ENCODE measurements at places on chromosomes 7 and 10.

DNA sequence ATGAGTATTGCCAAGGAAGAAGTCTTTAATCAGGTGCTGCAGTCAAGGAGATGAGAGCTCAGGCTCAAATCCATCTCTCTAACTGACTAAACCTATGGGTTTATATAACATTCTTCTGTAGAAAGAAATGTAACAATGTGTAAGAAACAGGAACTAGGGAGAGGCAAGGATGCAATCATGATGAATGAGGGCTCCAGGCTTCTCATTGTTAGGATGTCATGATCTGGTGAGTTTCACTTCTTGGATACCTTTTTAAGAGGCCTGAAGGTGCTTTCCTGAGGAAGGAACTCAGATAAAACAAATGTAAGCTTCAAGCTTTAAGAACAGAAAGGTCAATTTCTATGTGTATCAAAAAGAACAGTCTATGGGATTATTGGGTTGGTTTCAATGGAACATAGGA is 30.8 kb upstream of the SCIN start:
- DNase-seq, result no peak

DNA sequence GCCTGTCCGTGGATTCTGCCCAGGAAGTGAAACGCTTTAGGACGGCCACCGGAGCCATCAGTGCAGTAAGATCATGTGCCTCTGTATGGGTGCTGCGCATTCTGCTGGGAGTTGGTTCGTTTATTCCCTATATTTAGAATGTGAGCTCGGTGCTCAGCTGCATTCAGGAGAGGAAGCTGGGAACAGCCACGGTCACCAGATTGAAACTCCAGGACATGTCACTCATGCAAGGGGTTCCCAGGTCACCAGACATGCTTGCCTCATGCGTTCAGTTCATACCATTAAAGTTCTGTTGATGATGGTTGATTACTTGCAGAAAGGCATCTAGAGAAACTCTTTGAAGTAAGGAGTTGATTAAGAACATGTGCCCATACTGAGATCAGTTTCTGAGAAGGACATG is 78.1 kb downstream of the TRRAP start:
- no peak for DNase-seq

DNA sequence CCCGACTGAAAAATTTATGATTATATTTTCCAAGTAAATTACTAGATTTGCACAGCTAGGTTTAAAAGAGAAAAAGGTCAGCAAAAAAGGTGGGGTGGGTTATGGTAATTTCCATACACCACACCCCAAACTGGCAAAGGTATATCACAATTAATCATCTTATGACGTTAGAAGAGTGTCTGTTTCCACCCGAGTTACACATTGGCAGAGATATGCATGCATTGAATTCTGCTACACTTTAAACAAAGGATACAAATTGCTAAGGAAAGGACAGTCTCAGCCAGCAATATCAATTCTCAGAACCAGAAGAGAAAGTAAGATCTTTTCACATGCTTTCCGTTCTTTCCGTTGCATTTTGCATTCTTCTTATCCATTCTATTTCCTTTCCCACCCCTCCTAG is 843.3 kb downstream of the GATA3 start:
- DNase-seq, result no peak

GRCh38 chr7:82397879-82398524 is 45.6 kb downstream of the CACNA2D1 start:
- no peak for DNase-seq

GRCh38 chr7:17153536-17153935 is 144.9 kb upstream of the AHR start:
- no peak for DNase-seq

DNA sequence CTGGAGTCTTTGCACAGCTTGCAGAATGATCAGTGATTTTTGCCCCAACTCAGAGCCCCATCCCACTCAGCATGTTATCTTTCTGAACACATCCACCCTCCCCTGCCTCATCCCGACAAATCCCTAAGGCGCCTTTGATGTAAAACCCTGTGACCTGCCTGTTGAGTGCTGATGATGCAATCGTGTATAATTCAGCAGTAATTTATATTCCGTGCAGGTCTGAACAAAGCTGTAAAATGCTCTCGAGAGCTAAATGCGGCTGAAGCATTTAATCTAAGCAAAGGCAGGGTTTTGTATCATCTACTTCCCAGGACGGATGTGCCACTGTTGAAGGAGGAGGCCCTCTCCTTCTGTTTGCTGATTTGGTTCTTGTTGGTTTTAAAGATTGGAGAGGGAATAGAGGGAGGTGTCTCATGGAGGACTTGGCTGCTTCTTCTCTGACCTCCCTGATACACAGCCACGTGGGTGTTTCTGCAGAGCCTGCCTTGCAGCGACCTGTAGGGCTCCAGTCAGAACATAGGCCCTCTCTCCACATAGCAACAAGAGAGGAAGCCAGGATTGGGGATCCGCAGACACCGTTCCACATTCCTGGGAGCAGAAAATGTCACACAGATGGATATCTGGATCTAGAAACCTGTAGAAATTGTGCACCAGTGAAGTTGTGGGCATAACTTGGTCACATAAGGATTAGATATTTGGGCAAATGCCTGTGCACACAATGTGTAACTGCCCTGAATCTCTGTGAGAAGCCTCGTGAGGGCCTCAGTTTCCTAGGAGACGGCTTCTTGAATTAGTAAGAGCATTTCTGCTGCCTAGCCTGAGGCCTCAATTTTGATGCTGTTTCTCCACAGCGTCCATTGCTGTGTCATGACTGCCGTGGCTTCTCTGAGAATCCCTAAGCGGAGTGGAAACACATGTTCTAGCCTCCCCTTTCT is 90.2 kb upstream of the AGK start:
- DNase-seq, result no peak

DNA sequence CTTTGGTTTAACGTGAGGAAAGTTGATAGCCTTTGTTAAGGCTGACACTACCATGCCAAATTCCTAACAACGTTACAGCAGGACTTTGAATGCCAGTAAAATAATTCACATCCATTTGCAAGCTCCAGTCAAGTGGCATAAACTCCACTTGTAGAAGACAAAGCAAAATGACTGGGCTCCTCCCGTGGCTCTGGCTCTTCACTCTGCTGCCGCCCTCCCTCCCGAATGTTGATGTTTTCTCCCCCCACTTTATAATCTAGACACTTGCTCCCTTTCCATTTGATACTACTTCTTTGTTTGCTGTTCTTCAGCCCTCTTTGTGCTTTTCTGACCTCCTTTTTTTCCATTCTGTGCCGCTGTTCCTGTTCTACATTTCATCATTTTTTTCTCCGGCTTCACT is 22.8 kb upstream of the ITGB8 start:
- DNase-seq, result no peak

GRCh38 chr7:2843711-2844152 is 376 bp downstream of the GNA12 start:
- no peak for DNase-seq

DNA sequence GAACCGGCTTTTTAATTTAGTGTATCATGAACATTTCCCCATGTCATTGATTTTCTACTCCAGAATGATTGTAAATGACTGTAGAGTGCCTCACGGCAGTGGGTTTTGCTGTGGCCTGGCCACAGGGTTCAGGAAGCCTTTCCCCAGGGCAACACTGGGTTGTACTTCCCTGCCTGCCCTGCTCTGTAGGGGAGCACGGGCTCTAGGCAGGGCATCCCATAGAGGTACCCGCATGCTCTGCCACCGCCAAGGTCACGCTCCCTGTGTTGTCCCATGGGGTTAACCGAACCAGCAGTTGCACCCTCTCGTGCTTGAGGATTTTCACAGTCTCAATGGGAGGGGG is 63.8 kb downstream of the BPGM start:
- no peak for DNase-seq

DNA sequence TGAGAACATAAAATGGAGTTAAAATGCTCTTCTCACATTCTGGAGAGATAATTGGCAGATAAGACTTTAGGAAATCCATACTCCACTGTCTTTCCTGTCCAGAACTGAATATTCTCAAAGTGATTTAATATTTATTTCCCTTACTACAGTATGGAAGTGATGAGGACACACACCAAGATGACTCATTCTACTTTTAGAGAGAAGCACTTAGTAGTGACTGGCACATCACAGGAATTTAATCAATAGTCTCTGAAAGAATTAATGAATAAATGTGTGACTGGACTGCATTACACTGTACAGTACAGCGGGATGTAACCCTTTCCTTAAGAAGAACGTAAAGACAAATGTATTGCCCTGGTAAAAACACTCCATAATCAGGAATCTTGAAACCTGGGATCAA is 116.7 kb downstream of the SEMA3E start:
- DNase-seq, result no peak

- DNase-seq, result peak; percentile 5
Observed at GRCh38 chr10:94066411-94066810, 72.7 kb downstream of the PLCE1 start.

GRCh38 chr7:120998520-120998919 is 10.0 kb downstream of the CPED1 start:
- DNase-seq, result no peak

DNA sequence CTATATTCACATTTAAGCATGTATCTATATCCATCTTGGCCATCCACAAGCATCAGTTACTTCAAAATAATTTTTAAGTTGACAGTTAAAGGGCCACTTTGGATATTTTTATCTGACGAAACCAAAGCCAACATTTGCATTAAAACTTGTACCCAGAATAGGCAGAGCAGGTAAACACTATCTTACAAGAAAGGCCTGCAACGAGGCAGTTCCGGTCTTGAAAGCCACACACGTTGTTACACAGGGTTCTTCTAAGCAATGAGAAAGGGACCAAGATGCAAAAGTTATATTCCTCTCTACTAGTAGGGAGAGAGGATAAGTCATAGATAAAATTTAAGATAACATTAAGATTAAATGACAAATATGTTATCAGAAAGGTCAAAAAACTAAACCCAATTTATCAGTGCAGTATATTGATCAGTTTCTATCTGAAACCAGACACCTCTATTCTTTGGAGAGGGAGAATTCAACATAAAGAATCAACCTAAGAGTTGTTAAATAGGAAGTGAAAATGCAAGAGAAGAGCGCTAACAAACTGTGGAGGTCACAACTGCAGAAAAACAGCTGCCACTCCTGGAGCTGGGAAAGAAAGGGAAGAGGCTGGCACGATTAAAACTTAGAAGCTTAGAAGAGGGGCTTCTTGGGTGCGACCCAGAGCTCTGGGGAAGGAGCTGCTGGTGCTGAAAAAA is 701.3 kb downstream of the TNS3 start:
- DNase-seq, result no peak

- DNase-seq, result no peak
Observed at GRCh38 chr10:62818426-62819011, 2.4 kb upstream of the EGR2 start.

DNA sequence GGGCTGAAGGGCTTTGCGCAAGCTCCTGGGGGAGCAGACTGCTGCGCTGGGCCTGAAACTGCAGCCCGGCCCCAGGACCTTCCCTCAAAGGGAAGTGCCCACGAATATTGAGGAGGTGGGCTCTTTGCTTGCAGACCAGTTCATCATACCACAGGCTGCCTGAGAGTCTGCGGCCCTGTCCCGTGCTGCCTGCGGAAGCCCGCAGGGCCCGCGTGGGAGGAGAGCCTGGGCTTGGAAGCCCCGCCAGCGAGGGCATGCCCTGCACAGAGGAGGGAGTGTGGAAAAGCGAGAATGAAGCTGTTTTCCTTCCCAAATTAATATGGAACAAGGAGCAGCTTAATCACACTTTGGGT is 83.6 kb upstream of the MKI67 start:
- DNase-seq, result no peak

DNA sequence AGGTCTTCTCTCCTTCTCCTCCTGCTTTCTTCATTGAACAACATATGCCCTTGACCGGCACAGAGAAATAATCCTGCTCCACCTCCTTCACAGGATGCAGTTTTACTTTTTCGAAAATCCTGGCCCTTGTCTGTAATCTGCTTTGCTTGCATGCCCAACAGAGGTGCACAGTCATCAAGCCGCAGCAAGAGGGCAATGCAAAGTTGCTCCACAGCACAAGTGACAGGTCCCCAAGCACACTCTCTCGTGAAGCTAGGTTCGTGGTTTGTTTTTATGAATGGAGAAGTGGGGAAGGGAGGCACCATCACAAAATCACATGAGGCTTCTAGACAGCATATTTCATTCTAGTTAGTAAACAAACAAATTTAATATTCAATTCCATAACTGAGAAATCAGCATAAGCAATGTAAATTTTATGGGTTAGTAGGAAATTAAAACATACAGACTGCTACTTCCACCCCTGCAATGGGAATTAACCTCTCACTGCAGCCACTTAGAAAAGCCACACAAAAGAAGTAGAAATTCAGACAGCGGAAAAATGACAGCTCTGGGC is 178.8 kb downstream of the TPK1 start:
- DNase-seq, result no peak

DNA sequence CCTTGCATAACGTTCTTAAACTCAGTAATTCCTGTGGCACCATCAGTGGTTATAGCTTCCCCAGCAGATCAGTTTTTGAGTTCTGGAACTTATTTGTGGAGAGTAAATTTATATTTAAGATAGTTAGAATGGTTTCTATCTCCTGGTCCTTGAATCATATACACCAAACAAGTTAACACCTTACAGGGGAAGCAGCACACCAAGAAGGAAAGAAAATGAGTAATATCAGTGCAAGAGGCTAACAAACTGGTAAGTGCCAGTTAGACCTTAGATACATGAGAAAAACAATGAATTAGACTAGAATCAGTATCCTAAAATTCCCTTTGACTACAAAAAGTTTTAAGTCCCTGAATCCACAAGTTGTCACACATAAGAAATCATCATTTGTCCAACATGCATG is 54.2 kb downstream of the ABI1 start:
- DNase-seq, result no peak

DNA sequence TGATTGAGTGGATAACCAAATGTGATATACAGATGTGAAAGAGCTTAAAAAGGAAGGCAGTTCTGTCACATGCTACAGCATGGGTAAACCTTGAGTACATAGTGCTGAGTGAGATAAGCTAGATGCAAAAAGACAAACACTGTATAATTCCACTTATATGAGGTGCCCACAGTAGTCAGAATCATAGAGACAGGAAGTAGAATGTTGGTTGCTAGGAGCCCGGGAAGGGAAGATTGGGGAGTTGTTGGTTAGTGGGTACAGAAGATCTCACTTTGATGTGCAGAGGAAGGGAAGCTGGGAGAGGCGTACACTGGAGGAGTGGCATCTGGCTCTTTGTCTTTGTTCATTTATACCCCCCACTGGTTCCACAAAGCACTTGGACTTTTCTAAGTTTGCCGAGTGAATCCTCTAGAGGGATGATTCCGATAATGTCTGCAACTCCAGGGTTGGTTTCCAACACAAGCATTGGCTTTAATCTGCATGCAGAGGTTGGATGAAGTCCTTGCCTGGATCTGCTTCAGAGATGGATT is 39.5 kb downstream of the TSPAN14 start:
- DNase-seq, result peak; percentile 61

GRCh38 chr10:125606414-125607010 is 76.5 kb downstream of the TEX36 start:
- no peak for DNase-seq

Measured in SK-MEL-5 (cell line).